Sciatic nerve (tissue), 2 donors: ENCODE measurements at places on chromosomes 7 and 10. TPM values are rescaled to one million over a fixed set of nuclear protein-coding genes. Genes with fewer than 3 reads are reported as not detected.

- DNase-seq = peak; percentile 47
Measured at GRCh38 chr10:46515793-46516192, 40.7 kb downstream of the GPRIN2 start.

DNA sequence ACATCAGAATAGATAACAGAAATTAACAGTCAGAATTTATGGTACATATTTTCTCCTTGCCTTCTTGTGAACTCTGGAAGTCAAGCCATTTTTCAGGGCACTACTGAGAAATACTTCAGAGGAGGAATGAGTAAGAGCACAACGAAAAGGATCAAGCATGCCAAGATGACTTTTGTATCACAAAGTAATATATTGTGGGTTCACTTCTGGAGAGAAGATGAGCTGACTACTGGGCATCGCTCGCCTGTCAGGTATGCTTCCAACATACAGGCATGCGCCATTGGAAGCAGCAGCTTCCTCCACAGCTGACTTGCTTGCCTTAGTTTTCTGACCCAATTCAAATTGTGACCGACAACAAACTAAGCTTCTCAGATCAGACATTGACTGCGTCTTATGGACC, 137.3 kb downstream of the VTI1A start:
- DNase-seq = no peak

DNA sequence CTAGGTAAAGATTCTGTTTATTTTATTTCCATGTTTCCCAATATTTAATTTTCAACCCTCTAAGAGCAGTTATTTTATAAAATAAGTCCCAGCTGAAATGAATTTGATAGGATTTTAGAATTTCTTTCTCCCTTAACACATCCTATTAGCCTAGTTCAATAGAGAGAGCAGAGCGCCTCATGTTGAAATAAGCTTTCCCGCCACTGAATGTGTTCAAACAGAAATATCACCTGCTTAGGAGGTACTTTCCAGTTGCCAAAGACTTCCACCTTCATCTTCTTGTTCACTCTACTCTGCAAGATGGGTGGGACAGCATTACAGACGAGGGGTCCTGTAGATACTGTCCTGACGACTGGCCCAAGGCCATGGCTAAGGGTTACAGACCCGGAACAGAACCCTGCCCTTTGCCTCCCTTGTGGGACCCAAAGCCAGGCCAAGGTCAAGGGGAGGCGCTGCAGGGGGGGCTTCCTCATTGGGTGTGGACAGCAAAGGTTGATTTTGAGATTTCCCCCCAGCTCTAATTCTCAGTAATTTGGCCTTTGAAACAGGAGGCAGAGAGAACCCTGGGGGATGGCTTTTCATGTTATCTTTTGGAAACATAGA, 62.0 kb downstream of the PARP12 start:
- DNase-seq = no peak

GRCh38 chr7:129471402-129471827, 30.9 kb upstream of the SMKR1 start:
- DNase-seq = no peak

DNA sequence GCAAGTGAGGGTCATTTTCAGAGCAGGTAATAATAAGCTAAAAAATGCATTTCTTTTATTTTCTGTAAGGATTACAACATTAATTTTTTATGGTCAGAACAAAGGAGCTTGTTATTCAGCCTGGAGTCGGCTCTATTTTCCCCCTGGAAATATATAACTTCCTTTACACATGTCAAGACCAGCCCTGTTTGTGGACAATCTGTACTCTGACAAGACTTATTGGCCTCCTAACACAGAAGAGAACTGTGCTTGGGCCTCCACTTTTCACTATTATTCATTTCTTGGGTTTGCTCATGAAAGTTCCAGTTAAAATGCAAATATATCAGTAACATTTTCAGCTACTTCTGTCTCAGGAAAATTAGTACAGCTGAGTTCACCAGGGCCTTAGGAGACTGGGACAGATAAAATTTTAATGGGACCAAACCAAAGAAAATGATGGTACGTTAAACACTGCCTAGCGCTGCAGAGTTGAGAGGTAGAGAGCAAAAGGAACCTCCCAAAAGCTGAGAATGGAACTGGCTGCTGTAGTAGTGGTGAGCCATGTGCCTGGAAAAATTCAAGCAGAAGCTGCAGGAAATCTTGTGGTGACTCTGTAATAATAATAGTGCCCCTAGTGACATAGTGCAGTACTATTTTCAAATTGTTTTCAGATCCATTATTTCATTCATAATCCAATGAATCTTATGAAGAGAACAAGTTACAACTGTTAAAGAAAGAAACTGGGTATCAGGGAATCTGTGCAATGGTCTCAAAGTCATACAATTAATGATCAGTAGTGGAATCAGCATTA, 227.2 kb upstream of the KIAA1217 start:
- DNase-seq = no peak

DNA sequence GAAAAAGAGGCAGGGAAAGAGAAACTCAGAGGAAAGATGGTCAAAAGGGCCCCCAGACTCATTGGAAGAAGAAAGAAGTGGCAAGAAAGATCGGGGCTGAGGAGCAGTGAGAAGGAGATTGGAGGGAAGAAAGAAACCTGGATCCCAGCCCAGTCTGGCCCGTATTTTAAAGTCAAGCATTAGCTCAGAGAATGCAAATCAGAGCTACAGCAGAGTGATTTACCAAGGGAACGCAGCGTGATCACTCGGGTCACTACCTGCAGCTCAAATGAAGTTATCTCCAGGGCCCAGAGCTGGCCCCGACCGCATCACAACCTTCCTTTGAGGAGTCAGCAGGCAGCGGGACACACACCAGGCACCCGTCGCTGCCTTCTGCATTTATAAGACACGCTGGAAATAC, 72.8 kb downstream of the CARD11 start:
- peak; percentile 8 for DNase-seq

- no peak for DNase-seq
Measured at GRCh38 chr7:138864667-138865066, 66.7 kb upstream of the ATP6V0A4 start.

GRCh38 chr7:561631-562373, 42.2 kb upstream of the PDGFA start:
- no peak for DNase-seq

- DNase-seq = no peak
Measured at GRCh38 chr7:105971845-105972244, 8.8 kb downstream of the CDHR3 start.

GRCh38 chr10:104139221-104139620, 17.2 kb downstream of the SFR1 start:
- DNase-seq = no peak

SFRP4 gene
- total RNA-seq = 261 TPM

DNA sequence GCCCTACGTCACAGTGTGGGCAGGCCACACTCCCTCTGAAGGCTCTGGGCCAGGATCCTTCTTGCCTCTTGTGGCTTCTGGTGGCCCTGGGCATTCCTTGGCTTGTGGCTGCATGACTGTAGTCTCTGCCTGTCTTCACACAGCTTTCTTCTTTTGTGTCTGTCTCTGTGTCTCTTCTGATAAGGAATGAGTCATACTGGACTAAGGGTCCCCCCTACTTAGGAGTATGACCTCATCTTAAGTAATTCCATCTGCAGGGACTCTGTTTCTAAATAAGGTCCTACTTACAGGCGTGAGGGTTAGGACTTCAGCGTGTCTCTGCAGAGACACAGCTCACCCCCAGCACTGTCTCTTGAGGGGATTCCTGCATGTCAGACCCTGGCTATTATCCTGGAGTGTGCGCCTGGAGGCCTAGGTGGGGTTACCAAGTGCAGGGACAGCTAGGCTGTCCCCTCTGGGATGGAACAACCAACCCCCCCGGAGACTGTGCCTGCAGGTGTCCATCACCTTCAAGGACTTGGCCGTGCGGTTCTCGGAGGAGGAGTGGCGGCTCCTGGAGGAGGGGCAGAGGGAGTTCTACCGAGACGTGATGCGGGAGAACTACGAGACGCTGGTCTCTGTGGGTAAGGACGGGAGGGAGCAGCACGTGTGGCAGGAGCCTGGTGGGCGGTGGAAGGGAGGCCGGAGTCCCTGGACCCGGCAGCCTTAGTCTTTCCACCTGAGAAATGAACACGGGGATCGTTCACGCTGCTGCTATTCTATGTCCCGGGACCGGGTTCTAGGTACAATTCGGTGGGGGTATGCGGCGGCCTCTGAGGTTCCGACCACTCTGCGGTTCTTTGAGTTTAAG, 54.1 kb downstream of the ZNF467 start:
- no peak for DNase-seq

GRCh38 chr7:157473051-157473569, 136.3 kb downstream of the DNAJB6 start:
- DNase-seq = no peak

DNA sequence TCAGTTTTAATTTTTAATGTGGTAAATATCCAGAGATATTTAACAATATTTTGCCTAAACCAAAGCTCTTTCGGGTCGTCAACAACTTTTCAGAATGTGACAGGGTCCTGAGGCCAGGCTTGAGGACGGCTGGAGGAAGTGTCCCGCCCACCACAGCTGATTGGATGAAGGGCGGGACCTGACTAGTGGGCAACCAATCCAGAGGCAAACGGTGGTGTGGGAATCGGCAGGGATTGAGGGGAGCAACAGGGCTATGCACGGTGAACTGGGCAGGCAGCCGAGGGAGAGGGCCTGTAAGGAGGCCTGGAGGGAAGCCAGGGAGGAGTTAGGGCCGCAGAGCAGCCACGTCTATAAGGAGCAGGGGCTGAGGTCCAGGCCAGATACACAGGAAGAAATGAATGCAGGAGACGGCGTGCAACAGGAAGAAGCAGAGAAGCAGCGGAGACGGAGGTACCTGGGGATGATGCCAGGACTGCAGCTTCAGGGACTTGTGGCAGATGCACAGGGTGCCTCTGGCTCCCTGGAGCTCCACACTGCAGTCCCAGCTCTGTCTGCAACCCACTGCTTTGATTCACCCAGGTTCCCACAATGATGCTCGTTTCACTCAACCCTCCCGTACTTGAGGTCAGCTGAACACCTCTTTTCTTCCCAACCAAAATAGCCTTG, 46.1 kb upstream of the ZMIZ1 start:
- DNase-seq = peak; percentile 58

AP3M1 gene
- 27.2 TPM for total RNA-seq

DNA sequence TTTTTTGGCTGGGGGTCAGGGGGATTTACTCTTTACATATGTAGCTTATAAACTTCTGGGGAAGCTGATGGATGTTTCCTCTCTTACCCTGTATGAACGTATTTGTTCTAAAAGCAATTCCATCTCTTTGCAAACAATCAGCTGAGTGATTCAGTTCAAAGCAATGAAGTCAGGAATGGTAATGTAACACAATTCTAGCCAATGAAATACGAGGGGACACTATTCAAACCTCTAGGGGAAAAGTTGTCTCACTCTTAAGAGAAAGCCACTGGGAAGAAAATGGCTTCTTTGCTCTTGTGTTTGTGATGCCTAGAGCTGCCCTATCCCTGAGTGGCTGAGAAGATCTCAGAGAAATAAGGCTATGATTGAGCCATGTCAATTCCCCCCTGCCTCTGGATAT, 134.8 kb upstream of the SEMA3C start:
- no peak for DNase-seq

DNA sequence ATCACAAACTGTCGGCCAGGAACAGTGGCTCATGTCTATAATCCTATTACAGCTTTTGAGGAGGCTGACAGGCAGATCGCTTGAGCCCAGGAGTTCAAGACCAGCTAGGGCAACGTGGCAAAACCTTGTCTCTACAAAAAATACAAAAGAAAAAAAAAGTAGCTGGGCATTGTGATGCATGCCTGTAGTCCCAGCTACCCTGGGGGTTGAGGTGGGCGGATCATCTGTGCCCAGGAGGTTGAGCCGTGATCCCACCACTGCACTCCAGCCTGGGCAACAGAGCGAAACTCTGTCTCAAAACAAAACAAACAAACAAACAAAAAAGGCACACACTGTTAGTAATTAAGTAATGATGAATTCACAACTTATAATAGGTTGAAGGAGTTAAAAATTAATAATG, 441.5 kb upstream of the PCDH15 start:
- DNase-seq = no peak

- no peak for DNase-seq
Measured at GRCh38 chr10:14798636-14799035, 23.9 kb upstream of the FAM107B start.

DNA sequence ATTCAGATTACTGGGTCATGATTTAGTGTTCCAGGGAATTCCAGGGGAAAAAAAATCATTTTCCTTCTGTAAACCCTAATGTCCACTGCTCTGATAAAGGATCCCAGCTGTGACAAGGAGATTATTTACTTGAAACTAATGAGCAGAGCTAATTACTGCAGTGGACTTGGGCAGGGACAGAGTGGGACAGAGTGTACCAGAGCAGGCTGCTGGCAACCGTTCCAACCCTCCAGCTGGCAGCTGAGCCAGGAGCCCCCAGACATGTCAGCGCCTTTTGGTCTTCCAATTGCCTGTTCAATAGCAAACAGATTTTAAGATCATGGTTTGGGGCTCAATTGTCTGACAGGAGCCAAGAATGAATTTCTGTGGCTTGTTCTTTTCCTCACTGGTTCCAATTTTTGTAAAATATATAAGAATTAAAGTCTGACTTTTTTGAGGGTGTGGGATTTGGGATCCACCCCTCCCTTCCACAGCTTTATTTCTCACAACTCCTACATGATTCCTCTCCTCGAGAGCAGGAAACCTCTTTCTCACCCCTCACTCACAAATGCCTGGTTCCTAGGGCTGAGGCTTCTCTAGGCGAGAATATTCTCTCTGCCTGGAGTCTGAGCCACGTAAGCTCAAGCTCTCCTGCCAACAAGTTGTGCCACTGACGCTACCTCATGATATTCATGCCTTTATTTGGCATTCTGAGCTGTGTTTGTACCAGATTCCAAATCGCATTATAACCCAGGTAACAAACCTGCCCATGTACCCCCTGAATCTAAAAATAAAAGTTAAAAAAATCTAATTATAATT, 20.6 kb upstream of the FAM180A start:
- no peak for DNase-seq

DNA sequence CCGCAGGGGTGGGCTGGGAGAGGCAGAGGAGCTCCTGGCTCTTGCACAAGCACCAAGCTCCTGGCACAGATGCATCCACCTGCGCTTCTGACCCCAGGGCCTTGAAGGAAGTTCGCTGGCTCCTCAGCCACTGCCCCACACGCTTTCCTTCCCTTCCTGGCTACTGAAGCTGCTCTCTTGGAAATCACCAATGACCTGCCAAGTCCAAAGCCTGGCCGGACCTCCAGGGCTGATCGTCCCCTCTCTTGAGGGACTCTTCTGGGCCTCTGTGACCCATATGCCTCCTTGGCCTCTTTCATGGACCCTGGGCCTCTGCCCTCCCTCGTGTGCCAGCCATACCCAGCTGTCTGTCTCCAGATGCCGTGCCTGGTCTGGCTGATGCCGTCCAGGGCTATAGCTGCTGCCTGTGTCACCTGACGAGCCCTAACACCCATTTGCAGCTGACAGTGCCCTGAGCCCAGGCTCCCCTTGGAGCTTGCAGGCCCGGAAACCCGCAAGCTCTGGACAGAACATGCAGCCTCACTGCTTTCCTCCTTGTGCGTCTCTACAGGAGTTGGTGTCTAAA, 113.4 kb downstream of the PRKAG2 start:
- no peak for DNase-seq

DNA sequence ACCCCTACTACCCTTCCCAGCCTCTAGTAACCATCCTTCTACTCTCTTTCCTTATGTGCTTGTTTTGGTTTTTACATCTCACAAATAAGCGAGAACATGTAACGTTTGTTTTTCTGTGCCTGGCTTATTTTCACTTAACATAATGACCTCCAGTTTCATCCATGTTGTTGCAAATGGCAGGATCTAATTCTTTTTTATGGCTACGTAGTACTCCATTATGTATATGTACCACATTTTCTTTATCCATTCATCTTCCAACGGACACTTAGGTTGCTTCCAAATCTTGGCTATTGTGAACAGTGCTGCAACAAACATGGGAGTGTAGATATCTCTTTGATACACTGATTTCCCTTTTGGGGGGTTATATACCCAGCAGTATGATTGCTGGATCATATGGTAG, 33.6 kb upstream of the SLC26A4 start:
- DNase-seq = no peak

- DNase-seq = no peak
Measured at GRCh38 chr7:103856929-103857328, 132.5 kb downstream of the RELN start.
